ENCODE measurements at places on chromosomes 5 and 9.

DNA sequence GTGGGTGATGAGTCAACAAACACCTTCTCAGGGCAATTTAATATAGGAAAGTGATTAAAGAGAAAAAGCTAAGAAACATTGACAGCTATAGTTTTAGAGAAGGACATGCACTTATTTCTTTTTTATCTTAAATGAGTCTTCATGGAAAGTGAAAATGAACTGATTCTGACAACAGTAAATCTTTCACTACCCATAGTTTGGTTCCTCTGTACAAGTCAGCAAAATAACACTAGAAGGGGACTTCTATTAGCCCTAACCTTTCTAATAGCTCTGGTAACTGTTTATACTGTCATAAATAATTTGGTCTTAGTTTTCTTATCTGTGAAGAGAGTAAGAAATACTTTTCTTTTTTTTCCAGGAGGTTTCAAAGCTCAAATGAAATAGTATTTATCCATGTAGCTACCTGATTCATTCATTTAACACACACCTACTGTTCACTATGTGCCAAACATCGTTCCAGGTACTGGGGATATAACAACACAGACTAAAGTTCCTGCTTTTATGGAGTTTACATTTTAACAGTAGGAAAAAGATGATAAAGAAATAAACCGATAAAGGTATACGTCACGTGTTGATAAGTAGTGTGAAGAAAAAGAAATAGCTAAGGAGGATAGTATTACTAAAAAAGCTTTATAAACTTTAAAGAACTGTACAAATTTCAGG lies 148.2 kb downstream of the PCSK1 start:
- no peak for DNase-seq

DNA sequence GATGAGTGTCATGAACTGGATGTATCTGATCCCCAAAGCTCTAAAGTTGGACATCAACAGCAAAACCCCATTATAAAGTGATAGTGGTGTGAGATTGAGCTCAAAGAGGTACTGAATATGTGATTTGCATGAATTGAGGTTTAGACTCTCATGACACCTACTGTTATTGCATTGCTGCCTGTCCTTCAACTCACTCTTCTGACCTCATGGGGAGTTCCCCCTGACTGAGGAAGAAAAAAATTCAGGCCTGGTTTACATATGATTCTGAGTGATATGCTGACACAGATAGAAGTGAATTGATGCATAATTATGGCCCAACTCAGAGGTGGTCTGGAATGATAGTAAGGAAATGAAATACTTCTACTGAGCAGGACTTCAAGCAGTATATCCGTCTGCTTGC lies 76.2 kb upstream of the CHD1 start:
- DNase-seq, result no peak

- no peak for DNase-seq
Measured at GRCh38 chr9:126342621-126343031, 16.0 kb downstream of the MVB12B start.

GRCh38 chr5:74570250-74570649 lies 70.3 kb downstream of the ENC1 start:
- no peak for DNase-seq

- DNase-seq, result no peak
Measured at GRCh38 chr9:26033336-26033735, 355.1 kb upstream of the TUSC1 start.

DNA sequence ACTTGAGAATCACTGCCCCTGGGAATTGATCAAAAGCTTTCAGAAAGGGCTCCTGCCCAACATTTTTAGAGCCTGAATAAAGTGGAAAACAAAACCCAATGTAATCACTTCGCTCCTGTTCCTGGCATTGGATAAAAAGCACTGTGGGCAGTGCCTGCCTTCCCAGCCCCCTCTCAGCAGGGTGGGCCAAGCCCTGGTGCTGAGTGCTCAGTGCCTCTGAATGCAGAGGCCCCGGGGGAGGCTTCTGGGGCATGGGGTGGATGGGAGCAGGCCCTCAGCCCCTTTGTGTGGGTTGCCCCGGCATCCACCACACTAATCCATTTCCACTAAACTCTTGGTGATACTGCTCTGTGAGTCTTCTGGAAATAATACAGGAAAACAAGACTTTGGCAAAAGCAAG lies 55.6 kb downstream of the CFAP90 start:
- DNase-seq, result no peak

DNA sequence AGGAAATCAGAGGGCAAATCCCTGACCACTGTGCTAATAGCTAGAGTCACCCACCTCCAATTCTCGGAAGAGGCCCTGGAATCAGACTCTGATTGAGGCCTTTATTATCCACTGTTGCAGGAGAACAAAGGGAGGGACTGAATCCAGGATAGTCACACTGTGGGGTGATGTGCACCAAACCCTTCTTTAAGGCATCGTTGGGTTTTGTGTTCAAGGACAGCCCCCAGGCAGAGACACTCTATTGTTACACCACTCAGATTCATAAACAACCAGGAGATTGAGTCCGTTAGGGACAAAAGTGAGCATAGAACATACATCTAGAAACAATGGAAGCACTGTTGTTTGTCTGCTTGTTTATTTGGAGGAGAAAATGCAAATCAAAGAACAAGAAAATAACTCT lies 124.6 kb upstream of the TBCA start:
- no peak for DNase-seq

- no peak for DNase-seq
Measured at GRCh38 chr5:72940082-72940481, 15.8 kb upstream of the FCHO2 start.

DNA sequence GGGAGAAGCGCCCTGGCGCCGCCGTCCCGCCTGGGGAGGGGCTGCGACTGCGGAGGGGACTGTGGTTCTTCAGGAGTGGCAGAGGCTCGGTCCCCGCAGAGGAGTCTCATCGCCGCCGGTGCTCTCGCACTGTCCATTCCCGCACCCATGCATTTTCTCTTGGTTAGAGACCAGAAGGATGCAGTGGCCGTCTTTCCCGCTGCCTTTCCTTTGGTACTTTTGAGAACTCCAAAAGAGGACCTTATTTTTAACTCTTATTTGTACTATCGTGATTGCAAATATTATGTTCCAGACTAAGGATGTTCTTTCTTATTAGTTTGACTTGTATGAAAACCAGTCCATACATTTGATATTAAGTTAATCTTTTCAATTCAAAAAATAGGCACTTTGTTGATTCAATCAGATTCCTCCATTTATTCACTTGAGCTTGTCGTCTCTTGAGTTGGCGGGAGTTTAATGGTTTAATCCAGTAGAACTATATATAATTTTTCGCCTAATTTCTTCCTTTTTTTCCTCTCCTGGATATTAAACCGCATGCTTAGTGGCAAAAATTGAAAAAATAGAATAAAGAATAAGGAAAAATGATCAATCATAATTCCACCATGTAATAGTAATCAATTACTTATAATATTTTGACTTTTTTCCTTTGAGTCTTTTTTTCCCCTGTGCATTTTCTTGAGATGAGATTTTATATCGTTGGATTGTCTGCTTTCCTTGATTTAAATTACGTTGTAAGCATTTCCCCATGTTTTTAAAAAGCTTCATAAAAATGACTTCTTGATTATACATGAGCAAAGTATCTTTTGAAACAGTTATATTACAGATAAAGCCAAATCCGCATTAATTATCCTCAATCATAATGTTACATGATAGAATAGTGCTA lies 861 bp downstream of the ZFYVE16 start:
- DNase-seq, result peak; percentile 85

- no peak for DNase-seq
Measured at GRCh38 chr5:180390441-180391190, 37.5 kb upstream of the GFPT2 start.

GRCh38 chr5:94459915-94460314 lies 158.5 kb downstream of the KIAA0825 start:
- no peak for DNase-seq

- no peak for DNase-seq
Measured at GRCh38 chr9:136762221-136762691, 2.1 kb downstream of the LCN15 start.

GRCh38 chr5:172311605-172312004 lies 28.0 kb upstream of the UBTD2 start:
- peak; percentile 71 for DNase-seq

DNA sequence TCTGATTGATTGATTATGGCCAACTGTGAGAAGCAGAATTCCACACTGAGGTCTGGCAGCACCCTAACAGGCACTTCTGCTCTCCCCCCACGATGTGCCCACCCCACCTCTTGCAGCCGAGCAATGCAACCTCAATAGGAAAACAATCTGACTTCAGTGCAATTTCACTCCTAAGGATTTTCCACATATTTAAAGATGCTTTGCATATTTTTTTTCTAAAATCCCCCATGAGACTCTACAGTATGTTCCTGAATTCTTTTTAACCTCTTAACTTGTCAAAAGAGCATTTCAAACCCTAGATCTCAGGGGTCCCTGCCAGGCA lies 243.1 kb downstream of the AUH start:
- DNase-seq, result no peak

DNA sequence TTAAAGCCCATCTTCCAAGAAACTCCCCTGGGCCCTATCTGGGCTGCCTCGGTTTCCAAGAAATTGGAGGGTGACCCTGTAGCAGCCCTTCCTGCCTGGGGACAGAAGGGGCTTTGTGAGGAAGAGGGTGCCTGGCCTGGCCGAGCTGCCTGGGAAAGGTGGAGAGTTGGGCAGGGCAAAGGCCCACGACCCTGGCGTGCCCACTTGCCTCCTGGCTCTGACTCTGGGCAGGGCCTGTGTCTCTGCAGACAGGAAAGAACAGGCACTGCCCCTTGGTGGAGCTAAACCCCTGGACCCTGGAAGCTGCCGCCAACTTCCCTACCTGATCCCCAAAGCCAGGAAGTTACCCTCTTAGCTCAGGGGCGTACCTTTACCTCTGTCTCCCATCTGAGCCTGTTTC lies 149.3 kb downstream of the RGS3 start:
- DNase-seq, result no peak

DNA sequence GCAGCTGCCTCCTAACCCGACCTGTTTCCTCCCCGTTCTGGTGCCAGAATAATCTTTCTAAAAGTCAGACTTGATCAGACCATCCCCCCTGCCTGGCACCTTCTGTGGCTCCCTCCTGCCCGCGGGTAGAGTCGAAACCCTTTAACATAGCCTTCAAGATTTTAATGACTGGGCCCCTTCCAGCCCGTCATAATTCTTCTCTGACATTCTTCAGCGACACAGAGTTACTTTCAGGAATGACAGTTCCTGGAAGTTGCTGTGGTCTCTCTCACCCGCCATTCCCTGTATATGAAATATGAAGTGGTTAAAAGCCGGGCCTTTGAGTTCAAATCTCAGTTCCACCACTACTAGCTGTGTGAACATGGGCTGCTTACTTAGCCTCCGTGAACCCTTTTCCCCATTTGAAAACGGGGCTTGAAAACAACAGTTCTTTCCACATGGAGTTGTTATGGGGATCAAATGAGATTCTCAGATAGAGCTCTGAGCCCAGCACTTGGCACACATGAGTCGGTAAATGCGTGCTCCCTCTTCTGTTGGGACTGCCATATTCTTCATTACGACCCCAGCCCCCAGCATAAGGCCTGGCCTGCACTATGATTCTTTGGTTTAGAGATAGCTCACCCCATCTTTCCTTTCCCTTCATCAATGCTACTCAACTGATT lies 737 bp downstream of the NANS start:
- DNase-seq, result no peak

- no peak for DNase-seq
Measured at GRCh38 chr5:71695071-71695470, 24.0 kb upstream of the CARTPT start.

DNA sequence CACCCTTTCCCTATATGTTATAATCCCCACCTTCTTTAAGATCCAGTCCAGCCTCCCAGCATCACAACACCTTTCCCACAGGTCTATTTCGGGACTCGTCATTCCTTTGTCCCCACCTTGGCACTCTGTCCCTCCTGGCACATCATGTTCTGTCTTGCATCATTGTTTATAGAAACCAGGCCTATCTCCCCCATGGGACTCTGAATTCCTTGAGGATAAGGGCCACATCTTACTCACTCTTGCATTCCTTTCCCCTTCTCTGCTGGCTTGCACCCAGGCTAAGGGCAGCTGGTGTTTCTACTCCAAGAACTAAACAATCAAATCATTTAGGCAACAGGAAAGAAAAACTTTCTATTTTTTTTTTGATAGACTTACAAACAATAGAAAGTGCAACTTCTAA lies 205.7 kb downstream of the AGTPBP1 start:
- DNase-seq, result no peak

- DNase-seq, result no peak
Measured at GRCh38 chr5:33788922-33789566, 102.7 kb downstream of the ADAMTS12 start.

- DNase-seq, result no peak
Measured at GRCh38 chr5:137833463-137833862, 34.2 kb upstream of the MYOT start.

DNA sequence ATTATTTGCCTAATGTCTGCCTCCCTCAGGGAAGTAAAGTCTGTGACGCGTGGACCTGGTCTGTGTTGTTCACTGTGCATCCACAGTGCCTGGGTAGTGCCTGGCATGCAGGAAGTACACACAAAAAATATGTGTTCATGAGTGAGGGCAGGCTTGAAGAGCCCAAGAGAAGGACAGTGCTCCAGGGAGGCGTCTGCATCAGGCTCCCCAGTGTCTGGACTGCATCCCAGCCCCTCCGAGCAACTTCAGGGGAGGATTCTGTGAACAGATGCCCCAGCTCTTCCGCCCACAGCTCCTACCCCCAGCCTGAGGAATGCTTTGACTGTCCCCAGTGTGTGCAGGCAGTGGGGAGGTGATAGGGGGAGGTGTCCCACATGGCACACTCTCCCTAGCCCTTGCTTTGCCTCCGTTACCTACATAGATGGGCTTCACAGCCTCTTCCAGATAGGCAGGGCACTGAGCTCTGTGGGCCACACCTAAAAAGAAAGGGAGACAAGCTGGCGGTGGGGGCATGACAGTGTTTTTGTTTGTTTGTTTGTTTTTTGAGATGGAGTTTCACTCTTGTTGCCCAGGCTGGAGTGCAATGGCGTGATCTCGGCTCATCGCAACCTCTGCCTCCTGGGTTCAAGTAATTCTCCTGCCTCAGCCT lies 25.4 kb downstream of the IRF1 start:
- peak; percentile 55 for DNase-seq

DNA sequence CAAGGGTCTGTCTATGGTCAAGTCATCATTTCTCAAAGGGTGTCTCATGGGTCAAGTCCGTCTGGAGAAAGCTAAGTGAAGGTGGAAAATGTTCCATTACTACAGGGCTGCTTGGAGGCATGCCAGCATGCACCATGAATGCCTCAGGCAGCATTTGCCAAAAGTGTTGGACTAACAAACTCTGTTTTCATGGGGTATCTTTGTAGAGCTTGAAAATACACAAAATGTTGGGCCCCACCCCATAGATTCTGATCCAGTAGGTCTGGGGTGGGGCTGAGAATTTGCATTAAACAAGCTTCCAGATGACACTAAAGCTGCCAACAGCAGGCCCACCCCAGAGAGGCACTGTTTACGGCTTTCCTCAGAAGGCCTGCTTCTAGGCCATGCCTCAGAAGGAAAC lies 75.0 kb upstream of the FRRS1L start:
- DNase-seq, result no peak

DNA sequence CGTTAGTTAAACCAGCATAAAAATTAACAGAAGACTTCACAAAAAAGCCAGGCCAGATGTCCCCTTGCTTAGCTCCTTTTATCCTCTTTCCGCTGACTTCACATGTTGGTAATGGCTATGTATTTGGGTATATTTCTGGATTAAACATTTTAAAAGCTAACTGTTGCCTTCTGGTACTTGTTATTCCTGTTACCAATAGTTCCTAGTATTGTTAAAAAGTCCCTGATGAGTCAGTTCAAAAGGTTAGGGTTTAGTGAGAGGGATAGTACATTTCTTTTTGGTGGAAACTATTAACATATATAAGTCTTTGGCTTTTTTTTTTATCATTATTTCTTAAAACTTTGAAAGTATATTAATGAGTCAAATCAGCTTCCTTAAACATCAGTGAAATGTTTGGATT lies 103.2 kb upstream of the ELL2 start:
- no peak for DNase-seq

- DNase-seq, result no peak
Measured at GRCh38 chr9:92971121-92971520, 23.8 kb downstream of the FGD3 start.
